ENCODE measurements at places on chromosomes 4 and X.
A peak's percentile ranks its signal among the peaks of the same experiment; 100 is the strongest.

DNA sequence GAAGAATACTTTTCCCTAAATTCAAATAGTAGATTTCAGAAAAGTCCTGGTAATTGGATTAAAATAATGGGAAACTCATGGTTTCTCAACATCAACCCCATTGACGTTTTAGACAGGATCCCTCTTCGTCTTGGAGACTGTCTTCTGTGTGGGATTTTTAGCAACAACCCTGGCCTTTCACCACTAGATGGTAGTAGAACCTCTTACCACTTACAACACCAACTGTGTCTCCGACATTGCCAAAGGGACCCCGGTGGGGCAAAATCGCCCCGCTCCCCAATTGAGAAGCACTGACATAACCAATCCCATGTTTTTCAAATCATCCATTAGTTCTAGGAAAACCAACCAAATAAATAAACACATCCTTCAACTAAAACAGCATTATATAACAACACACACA is 16.9 kb upstream of the ANOS1 start:
- peak; percentile 9 for DNase-seq

GRCh38 chr4:183326853-183327252 is 4.6 kb upstream of the CLDN24 start:
- DNase-seq: no peak

DNA sequence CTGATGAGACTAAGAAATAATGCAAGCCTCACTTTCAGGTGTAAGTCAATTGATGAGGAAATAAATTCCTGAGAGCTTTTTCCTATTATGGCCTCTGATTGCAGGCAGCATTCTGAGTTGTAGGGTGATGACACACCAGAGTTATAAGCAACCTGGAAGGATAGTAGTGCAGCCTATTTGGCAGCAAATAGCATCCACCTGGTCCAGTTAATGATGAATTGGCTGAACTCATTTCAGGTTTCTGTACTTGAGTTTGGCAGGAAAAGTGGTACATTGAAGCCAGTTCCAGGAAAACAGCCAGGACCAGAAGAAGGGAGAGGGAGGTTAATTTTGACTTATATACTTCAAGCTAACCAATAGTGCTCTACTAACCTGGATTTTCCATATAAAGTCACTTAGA is 316.8 kb downstream of the NAF1 start:
- no peak for DNase-seq

DNA sequence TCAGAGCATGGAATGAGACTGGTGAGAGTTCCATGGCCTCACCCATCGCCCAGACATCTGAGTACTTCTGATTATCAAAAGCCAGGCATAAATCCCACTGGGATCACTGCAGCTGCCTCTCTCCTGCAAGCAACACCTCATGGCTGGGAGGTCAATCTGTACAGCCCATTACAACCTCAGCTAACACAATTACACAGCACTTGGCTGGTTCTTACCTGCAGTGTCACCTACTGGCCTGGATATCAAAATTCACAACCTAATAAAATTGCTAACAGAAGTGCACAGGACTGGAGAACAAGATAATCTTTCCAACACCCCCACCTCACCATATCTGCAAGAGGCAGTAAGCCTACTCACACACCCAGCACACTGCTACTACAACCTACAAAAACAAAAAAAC is 341.7 kb upstream of the NDST3 start:
- DNase-seq: no peak

GRCh38 chr4:117550085-117550484 is 464.7 kb upstream of the TRAM1L1 start:
- DNase-seq: no peak

DNA sequence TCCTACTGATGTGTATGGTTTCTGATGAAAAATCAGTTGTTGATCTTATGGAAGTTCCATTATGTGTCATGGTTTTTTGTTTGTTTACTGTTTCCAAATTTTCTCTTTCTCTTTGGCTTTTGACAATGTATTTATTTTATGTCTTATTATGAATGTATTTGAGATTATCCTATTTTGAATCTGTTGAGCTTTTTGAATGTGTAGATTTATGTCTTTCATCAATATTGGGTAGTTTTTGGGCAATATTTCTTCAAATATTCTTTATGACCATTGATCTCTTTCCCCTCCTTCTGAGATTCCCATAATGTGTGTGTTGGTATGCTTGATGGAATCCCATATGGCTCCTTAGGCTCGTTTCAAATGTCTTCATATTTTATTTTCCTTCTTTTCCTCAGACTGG is 80.5 kb upstream of the FAM47C start:
- no peak for DNase-seq

- DNase-seq: peak; percentile 52
These were observed 1.4 kb downstream of the ELOVL6 start for GRCh38 chr4:110196871-110197528.

- DNase-seq: peak; percentile 55
These were observed 14.8 kb downstream of the PDK3 start for GRCh38 chrX:24479924-24480323.

- DNase-seq: no peak
These were observed 80.1 kb downstream of the RS1 start for GRCh38 chrX:18591834-18592233.

- DNase-seq: no peak
These were observed 50.4 kb upstream of the SLC25A4 start for GRCh38 chr4:185092535-185093197.

- DNase-seq: no peak
These were observed 247.8 kb downstream of the SH2D1A start for GRCh38 chrX:124594017-124594651.

GRCh38 chr4:124028182-124028581 is 631.6 kb downstream of the SPRY1 start:
- no peak for DNase-seq

GRCh38 chrX:101691835-101692234 is 32.2 kb upstream of the ARMCX2 start:
- DNase-seq: no peak

- no peak for DNase-seq
These were observed 15.3 kb downstream of the C4orf50 start for GRCh38 chr4:6002926-6003325.

GRCh38 chrX:21838937-21839333 is 482 bp upstream of the MBTPS2 start:
- peak; percentile 22 for DNase-seq

GRCh38 chr4:138216272-138216867 is 25.8 kb downstream of the SLC7A11 start:
- no peak for DNase-seq

DNA sequence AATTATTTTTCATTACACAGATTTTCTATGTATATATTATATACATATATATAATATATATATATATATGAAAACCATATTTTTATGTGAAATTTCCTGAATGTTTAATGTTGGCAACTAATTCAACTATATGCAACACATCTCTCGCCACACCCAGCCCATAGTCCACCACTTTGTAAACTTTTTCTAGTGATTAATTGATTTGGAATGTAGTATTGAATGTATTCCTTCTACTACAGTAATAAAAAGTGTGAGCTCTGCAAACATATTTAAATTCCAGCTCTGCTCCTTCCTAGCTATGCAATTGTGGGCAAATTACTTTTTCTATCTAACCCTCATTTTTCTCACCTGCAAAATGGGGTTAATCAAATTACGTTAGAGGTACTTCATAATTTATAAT is 187.8 kb downstream of the TEX11 start:
- DNase-seq: no peak

DNA sequence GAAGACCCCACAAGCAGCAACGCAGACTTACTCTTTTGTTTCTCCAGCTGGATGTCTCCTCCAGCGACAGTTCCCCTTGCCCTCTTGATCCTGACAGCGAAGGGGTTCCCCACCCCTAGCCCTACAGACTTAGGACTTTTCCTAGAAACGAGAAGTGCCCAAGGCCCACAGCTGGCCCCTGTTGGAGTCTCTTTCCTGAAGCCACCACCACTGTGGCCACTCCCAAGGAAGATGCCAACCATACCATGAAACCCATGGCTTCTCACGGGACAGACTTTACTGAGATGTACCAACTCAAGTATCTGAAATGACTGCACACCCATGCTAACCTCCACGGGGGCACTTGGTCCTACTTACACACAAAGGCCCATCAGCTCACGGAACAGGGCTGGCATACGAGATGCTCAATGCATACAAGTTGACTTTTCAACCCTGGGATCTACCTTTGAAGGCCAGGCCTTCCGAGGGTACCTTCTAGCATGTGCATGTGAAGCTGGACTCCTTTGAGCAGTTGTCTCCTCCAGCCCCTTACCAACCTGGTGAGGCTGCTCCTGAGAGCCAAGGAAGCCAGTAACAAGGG is 924 bp upstream of the IRAK1 start:
- peak; percentile 34 for DNase-seq

DNA sequence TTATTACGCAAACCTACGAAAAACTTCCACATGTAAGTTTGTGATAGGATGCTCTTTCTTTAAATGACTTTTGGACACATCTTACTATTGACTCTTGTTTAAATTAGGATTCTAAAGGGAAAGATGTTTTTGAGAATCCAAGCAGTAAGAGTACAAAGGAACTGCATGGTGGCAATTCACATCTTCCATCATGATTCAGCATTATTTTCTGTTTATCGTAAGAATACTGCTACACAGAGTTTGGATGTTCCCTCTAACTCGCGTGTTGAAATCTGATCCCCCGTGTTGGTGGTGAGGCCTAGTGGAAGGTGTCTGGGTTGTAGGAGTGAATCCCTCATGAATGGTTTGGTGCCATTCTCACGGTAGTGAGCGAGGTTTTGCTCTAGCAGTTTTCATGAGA is 371.8 kb upstream of the FTHL17 start:
- DNase-seq: no peak

DNA sequence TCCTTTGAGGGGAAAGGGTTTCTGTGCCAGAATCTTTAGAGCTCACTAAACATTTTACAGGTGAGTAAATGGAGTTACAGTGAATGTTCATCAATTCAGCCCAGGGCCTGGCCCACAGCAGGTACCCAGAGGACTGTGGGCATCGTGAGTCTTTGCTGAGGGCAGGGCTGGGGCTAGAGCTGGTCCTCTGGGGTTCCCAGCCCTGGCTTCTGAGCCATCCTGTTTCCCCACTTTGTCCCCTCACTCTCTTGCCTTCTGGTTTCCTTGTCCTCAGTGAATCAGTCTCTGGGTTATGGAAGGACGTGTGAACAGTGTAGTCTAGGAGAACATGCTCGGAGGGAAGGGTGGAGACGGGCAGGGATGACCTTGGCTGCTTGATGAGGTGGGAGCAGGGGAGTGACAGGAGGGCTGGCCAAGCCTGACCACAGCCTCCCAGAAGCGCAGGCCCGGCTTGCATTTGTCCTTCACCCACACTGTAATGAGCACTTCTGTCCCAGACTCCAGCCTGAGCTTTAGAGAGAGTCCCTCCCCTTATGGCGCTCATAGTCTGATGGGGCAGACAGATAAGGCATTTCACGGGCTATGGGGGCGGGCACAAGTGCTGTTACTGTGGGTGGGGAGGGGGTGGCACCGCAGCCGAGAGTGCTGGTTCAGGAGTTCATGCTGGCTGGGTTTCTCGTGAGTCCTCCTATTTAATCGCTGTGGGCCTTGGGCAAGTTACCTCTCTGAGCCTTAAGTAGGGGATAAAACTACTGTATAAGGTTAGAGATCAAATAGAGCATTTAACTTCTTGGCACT is 17.3 kb downstream of the TBC1D14 start:
- peak; percentile 82 for DNase-seq

GRCh38 chrX:1027133-1027532 is 185.3 kb downstream of the CRLF2 start:
- DNase-seq: no peak

GRCh38 chr4:7941111-7941964 is 1.7 kb upstream of the AFAP1 start:
- DNase-seq: no peak

- DNase-seq: peak; percentile 41
These were observed 139.6 kb downstream of the SOWAHB start for GRCh38 chr4:76758290-76758882.

DNA sequence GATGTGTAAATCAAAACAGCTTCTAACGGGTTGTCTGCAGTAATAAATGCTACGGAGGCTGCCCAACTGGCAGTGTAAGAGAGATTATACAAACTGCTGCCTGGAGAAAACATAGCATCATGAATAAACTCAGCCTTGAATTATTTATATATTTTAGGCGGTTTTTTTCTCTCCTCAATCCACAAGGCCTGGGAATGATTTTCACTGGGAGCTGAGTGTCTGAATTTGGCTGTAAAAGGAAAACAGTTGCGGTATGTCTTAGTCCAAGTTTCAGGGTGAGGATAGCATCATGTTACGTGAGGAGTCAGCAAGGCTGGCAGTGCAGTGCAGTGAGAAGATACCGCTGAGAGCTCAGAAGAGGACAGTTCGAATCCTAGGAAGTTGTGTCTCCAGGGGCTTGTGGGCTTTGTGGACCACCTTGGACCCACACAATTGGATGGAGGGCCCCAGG is 291.5 kb upstream of the BOD1L1 start:
- DNase-seq: no peak

DNA sequence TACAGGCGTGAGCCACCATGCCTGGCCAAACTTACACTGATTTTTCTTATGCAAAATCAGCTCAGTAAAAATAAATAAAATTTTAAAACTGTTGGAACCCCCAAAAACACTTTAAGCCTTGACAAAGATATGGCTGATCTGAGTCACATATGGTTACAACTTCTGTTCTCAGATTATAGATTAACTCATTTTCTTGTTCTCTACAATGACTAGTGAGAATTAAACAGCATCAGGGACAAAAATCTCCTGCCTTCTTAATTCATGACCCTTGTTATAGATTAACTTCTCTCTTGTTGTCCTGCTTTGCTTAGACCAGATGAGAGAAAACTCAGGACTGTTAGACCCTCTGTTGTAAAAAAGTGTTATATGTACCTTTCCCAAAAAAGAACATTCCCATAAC is 24.2 kb upstream of the EXOC1L start:
- no peak for DNase-seq

- DNase-seq: no peak
These were observed 339.7 kb upstream of the VCX start for GRCh38 chrX:7503251-7503650.

- no peak for DNase-seq
These were observed 286.9 kb upstream of the FGF16 start for GRCh38 chrX:77160301-77160700.

DNA sequence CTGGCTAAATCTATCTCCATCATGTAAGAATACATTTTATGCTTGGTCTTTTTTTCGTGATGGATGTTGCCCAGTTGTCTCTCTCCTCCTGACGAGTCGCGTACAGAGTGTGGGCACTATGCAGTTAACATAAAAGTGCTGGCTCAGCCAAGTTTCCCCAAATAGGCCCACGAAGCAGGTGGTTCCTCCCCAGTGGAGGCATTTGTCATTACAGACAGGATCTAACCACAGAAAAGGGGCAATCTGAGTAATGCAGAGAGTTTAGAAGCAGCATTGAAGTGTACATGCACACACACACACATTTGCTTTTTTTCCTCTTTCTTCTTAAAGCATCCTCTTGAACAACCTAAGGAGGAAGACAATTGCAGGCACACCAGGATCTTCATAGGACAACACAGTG is 188.7 kb upstream of the VCX start:
- no peak for DNase-seq

DNA sequence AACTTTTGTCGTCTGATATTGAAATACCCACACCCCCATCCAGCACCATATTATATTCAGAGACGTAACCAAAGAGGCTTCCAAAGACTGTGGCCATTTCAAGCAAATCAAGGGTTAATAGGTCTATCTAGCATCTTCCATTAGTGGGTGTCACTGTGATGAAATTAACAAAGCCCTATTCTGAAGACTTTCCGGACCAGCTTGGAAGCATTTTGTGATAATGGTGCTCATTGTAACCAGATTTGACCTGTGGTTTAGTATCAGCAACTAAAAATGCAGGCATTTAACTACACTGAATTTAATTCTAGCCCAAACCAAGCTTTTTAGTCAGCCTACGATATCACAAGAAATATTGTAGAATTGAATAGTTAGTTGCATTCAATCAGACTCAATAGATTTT is 309.7 kb upstream of the TENM3 start:
- no peak for DNase-seq

All from hematopoietic multipotent progenitor cell treated with erythropoietin and hydrocortisone succinate and interleukin-3 and kit ligand, for 8 days (in vitro differentiated cells).